ENCODE measurements at places on chromosomes 7 and 10.

DNA sequence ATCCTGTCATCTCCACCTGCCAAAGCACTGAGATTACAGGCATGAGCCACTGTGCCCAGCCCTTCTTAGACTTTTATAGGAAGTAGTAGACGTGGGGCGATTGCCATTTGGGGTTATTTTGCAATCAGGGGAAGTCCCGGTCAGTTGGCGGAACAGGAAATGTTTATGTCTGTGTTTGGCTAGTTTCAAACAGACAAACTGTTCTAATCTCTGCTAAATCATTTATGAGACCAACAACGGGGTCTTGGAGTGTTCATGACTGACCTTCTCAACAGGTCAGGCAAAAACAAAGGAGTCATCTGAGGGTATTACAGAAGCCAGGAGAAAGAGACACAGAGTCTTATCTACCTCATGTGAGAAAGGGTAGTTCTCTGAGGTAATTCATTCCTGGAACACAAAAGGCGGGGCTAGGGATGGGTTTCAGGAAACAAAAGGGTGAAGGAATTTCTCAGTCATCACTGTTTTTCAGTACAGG lies 6.6 kb upstream of the TPK1 start:
- no peak for DNase-seq

DNA sequence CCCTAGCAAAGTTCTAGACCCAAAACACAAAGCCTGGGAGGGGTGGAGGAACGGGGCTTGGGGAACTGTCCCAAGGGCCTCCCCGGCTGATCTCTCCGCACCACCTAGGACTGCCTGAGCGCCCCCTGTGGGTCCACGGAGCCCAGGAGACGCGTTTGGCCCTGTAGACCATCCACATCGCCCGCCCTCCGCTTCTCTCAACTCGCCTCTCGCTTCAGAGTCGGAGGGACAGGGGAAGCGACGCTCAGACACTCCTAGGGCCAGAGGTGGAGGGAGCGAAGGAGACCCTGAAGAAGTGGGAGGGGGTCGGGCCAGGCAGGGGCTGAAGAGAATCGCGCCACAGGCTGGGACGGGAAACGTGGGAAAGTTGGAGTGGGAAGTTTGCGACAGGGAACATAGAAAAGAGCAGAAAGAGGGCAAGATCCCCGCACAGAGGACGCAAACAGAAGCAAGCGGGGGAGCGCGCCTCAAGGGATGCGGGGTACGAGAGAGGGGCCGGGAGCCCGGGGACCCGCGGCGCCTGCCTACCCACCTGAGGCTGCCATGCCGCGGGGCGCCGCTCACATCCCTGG lies 378 bp downstream of the PIK3AP1 start:
- peak; percentile 71 for DNase-seq

- DNase-seq: no peak
These were observed 29.4 kb downstream of the CLRN3 start for GRCh38 chr10:127863231-127863825.

DNA sequence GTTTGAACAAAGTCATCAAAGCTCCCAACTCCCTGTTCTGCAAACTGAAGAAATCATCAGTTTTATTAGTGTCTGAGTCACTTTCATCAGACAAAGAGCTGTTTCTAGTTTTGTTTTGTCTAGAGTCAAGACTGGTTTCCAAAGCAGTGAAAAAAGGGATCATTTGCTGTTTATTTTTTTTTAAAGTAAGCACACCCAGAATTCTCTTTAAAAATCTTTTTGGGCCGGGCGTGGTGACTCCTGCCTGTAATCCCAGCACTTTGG lies 972.0 kb upstream of the CELF2 start:
- DNase-seq: no peak

DNA sequence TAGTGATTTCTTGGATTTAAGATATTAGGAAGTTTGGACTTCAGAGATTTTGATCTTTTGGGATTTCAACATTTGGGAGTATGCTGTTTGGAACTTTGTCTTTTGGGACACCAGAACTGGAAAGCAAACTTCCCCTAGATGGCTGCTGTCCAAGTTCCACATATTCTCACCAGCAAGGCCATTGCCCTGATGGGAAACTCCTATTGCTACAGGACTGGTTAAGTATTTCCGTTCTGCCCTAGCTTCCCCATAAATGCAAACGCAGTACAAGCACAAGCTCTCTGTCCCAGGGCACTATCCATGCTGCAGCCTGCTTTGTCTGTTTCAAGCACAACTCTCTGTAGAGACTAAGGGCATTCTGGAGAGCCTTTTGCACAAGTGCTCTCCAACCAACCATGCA lies 79.3 kb upstream of the SLC25A13 start:
- DNase-seq: no peak

DNA sequence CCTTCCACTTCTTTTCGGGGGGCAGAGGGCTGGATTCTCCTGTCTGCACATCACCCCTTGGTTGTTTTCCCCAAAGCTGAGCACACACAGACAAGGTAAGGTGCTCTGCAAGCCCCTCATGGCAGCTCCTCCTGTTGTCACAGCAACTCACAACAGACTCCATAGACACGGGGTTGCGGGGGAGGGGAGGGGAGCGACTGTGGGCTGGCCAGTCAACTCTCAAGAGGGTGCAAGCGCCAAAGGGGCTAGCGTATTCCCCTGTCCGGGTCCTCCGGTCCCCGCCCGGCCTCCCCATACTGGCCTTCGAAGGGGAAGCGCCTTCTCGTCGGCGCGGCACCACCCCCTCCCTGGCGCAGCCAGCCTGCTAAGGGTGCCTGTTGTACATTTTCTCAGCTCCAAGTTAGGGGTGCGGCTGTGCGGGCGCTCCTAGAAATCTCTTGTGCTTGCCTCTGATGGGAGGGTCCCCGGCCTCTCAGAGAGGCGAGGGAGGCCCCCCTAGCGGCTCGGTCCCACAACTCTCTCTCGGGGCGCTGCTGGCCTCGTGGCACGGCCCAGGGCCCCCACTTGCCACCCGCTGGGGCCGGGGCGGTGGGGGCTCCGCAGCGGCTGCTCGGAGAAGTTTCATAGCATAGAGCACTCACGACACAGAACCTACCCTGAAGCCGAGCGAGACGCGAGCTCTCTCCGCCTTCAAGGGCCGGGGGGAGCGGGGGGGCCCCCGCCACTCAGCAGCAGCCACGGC lies 498 bp downstream of the RHOBTB1 start:
- peak; percentile 82 for DNase-seq

GRCh38 chr7:40059057-40059456 lies 75.4 kb downstream of the MPLKIP start:
- DNase-seq: peak; percentile 17

DNA sequence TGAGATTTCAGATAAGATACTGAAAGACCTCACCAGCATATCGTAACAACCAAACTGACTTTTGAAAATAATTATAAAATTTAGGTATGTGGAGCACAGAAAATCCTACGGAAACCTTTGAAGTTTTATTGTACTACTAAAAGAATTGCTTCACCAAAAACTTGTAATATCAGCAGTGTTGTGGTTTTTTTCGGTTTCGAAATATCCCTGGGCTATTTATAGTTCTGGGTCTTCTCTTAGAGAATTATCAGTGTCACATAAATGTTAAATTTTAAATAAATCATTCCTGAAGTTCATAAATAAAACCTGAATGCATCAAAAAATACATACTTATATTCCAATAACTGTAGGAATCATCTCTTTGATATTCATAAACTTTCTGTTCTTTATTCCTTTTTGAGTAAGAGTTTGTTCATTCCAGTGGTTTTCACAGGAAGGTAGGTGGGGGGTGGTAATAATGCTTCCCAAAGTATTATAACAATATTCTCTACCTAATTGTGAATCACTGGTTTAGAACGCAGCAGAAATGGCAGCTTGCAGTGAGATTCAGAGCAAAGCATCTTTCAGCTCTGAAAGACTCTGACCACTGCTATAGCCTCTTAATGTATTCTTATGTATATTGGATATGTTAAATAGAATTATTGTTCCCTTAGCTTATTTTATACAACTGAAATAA lies 60.2 kb downstream of the ZNF277 start:
- no peak for DNase-seq

DNA sequence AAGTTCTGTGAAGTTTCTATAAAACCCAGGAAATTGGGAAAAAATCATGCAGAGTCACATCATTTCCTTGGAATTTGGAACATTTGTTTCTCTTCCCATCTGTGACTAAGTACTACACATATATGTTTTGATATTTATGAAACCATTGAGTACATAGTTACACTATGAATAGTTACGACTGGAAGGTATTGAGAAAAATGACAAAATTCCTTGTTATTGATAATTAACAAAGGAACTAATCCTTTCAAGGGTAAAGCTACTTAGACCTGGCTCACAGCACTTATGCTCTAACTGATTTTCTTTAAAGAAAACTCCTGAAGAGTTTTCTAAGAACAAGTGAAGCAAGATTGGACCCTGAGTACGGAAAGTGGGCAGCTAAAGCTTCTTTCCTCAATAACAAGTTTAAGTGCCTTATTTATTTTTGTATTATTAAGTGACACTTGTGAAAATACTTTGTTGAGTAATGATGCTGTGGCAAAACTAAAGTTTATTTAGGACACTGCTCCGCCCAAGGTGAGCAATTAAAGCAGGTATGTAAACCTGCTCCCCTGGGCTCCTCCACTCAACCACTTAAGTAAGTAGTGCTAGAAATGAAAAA lies 12.0 kb upstream of the GLCCI1 start:
- DNase-seq: no peak

- DNase-seq: no peak
These were observed 230.3 kb downstream of the ARHGAP12 start for GRCh38 chr10:31698181-31698830.

- peak; percentile 71 for DNase-seq
These were observed 254.3 kb upstream of the GNAI1 start for GRCh38 chr7:79880312-79880711.
